KG1 (cell line): ENCODE measurements at places on chromosomes 3 and 15.

DNA sequence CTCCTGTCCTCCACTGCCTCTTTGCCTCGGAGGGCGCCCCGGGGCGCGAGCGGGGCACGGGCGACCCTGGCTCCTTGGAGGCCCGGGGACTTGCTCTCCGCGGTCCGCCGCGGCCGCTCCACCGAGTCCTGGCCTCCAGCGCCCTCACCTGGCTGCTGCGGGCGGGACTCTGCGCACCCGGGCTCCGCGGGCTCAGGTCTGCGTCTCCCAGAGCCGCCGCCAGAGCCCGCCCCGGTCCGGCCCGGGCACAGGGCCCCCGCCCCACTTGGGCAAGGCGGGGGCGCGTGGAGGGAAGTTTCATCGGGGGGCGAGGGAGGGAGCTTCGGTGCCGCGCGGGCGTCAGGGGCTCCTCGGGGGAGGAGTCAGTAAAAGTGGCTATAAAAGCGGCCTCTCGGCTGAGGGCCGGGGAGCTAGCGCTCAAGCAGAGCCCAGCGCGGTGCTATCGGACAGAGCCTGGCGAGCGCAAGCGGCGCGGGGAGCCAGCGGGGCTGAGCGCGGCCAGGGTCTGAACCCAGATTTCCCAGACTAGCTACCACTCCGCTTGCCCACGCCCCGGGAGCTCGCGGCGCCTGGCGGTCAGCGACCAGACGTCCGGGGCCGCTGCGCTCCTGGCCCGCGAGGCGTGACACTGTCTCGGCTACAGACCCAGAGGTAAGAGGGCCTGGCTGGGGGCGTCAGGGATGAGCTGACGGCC, at the start of gene CEMIP:
Gene CEMIP, plus strand, starts transcription at position 407 of the 694 bp plus-strand sequence. CDS start 94,510 bp downstream, outside the sequence.
- DNase-seq = no peak

DNA sequence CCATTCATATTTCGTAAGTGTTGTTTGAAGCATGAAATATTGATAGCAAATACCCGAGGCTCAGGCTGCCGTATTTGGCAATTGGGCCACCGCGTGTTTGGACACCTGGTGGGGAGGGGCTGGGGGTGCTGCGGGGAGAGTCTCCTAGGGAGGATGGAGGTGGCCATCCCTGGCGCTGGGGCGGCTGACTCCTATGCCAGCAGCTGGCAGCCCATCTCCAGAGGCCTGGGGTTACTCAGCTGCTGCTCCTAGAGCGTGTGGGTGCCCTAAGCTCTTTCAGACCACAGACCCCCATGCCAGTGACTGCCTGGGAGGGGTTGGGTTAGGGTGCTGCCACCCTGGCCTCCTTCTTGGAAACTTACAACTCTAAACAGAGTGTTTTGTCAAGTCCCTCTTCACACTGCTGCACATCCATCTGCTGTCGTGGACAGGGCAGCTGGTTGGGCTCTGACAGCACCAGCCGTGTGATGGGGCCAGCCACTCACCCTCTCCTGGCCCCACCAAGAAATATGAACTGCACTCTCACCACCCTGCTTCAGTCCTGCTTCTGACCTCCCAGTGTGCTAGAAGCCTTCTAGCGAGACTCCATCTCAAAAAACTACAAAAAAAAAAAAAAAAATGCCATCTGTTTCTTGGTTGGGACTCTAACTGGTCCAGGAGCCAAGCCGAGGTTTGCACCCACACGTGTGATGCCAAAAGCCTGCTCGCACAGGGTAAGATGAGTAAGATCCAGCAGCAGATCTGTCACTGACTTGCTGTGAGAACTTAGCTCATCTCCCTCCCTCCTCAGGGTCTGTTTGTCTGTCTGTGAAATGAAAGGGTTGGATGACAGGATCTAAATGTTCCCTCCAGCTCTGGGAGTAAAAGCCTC, 156.2 kb downstream of the MEGF11 start:
- DNase-seq = no peak

DNA sequence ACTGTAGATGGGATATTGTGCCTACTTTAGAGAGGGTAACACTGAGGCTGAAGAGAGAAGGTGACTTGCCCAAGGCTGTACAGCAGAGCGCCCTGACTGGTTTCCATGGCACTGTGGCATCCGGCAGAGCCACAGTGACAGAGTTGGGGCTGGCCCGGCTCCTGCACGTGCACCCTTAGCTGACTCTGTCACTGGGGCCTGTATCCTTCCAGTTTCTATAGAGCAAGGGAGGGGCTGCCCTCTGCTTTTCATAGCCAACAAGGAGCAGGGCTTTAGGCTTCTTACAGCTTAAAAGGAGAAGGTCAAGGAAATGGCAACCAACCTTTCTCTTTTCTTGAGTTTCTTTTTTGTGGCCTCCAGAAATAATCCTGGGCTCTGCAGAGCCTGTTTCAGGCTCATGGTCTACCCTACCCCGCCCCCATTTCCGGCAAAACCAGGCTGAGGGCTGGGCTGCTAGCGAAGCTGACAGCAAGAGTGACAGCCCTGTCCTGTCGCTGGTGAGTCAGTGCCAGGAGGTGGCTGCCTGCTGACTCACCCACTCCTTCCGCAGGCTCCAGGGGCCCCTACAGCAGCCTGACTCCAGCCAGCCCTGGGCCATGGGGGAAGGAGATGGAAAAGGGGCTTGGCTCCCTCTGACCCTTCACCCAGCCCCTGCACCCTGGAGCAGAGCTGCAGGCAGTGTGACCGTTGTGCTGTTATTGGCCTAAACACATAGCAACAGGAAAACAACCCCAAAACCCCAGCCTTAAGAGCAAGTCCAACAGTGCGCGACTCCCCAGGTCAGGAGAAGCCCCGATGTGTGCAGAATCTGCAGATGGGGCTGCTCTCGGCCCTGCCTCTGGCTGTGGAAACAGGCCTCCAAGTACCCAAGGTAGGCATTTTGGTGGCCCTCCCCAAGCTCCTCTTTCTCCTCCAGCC, 29.8 kb downstream of the SLC6A6 start:
- DNase-seq = peak; percentile 87

DNA sequence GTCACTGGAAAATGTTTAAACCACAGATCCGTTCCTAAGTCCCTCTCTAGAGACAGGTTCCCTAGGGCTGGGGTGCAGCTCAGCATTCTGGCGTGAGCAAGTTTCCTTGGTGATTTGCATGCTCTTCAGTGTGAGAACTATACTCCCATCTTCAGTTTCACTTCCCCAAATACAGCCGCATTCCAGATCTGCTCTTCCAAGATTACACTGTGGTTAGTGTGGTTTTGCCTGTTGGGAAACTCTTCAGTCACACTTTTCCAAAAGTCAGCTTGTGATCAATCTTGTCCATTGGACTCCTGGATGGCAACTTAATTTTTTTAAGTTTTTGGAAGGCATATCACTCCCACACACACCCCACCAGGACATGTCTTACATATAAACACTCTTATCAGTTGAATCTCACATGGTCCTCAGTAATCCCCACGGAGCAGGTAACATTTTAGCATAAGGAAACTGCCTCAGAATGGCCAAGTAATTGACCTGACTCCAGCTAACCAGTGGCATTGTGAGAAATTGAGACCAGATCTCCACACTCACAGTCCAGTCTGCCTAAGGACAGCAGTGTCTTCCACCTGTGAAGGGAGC, 33.5 kb upstream of the PTPN23 start:
- DNase-seq = no peak

DNA sequence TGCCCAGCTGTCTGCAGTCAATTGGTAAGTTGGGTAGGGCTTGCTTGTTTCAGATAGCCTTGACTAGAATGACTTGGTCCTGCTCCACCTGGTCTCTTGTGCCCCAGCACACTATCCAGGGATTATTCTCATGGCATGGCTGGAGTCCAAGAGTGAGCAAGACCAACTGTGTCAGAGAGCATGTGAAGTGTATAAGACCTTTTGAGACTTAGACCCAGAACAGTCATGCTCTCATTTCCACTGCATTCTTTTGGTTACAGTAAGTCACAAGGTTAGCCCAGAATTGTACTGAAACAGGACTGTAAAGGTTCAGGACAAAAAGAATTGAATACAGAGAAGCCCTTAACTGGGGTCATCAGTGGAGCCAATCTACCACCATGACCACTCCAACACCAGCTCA, 650.8 kb upstream of the ADAMTS9 start:
- no peak for DNase-seq

GRCh38 chr3:46049093-46049492, 21.8 kb upstream of the XCR1 start:
- DNase-seq = no peak

- no peak for DNase-seq
These were observed 87.2 kb downstream of the MB21D2 start for GRCh38 chr3:192830291-192831110.

DNA sequence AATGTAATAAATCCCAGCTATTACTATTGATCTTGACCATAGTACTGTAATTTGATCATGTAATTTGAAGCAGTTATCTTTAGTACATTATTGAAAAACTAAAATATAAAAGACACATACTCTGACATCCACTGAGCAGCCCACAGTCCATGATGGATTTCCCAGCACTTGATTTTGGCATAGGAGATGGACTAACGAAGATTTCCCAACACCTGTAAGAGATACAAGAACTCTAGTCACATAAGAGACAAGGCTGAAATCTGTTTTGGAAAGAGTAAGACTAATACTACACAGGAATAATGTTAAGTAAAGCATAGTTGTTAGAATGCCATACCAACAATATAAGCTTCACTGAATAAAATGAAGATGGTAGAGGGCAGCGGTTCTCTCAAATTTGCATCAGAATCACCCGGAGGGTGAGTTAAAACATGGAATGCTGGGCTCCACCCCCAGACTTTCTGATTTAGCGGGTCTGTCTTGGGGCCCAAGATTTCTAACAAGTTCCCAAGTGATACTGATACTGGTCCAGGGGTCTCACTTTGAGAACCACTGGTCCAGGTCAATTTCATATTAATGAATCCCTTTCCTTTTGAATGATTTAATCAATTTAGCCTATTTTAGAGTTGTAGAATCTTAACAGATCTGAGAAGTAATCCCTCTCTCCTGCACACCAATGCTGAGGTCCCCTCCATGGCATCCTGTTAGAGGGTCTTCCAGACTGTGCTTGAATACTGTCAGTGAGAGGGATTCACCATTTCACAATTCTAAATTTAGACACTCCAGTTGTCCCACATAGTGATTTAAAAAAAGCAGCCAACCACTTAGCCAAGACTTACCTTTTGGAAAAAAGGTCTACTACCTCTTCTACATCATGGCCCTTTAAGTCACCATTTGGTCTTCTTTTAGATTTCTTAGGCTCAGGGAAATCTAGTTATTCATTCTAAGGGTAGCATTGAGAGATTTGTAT, 11.5 kb downstream of the RABL3 start:
- no peak for DNase-seq

- no peak for DNase-seq
These were observed 34.7 kb downstream of the XXYLT1 start for GRCh38 chr3:195236076-195236798.

DNA sequence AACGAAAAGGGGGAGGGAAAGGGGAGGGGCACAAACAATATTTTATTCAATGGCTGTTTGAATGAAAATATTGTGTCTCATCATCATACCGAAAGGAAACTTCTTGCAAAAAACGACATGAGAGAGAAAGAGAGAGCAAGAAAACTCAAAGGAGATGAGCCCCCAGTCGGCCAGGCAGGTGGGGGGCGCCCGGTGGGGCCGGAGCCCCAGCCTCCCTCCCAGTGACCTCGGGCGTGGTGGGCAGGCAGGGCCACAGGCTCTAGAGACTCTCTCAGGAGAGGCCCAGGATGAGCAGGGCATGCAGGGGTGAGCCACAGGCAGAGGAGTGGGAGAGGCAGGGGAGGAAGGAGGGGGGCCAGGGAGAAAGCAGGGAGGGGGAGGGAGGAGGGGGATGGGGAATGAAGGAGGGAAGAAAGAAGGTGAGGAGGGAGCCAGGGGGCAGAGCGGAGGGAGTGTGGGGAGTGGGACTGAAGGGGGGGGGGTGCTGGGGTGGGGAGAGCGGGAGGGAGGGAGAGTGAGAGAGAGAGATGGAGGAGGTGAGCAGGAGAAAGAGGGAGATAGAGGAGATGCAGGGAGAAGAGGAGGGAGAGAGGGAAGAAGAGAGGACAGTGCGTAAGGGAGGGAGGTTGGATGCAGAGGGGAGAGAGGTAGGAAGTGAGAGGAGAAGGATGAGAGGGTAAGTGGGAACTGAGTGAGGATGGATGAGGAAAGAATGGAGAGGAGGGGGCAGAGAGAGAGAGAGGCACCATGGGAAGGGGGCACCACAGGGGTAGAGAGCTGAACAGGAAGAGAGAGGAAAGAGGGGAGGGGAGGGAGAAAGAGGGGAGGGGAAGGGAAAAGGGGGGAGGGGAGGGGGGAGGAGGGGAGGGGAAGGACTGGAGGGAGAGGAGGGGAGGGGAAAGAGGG, 14.1 kb upstream of the TMEM115 start:
- DNase-seq = no peak

DNA sequence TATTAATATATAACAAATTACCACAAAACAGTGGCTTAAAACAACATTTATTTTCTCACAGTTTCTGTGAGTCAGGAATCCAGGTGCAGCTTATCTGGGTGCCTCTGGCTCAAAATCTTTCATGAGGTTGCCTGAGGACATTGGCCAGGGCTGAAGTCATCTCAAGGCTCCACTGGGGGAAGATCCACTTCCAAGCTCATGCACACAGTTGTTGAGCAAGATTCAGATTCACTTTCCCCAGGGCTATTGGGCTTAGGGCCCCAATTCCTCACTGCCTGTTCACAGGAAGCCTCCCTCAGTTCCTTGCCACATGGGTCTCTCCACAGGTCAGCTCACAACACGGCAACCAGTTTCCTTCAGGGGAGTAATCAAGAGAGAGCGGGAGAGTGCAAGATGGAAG, 35.0 kb downstream of the RFTN1 start:
- no peak for DNase-seq

DNA sequence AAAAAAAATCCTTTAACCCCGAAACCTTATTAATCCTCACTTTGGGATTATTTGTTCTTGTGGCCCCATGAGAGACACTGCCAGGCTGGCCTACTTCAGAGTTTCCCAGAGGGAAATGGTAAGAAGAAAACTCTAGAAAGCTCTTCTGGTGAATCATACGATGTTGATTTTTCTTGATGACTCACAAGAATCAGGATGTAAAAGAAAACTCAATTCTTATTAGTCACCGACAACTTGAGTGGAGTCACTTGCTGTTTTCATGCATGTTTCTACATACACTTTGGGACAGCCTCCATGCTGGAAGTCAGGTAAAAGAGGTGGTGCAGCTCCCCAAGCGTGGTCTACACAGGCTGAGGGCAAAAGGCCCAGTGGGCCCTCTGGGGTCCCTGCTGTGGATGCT, 42.8 kb downstream of the MYO5C start:
- DNase-seq = no peak

GRCh38 chr3:14410503-14411165, 8.2 kb downstream of the SLC6A6 start:
- no peak for DNase-seq
